ENCODE measurements at places on chromosomes 13 and 19.

DNA sequence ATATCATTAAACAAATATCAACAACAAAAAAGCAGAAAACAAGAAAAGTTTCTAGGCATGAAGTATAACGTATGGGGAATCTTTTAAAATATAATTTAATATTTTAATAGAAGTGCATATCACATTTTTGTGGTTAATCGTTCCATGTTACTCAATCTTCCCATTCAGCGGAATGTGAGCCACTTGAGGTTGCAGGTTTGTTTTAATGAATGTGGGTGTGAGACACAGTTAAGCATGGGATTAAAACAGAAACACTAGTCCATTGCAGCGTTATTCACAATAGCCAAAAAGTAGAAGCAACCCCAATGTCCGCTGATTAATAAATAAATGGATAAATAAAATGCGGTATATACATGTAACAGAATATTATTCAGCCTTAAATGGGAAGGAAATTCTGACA is 146.0 kb downstream of the NDFIP2 start:
- DNase-seq = no peak

GRCh38 chr13:30856005-30856790 is 49.9 kb upstream of the MEDAG start:
- no peak for DNase-seq

GRCh38 chr19:48490981-48491792 is 20.4 kb downstream of the LMTK3 start:
- peak; percentile 72 for DNase-seq

GRCh38 chr19:7846155-7846646 is 16.2 kb downstream of the EVI5L start:
- no peak for DNase-seq
